Cardiac atrium fibroblast (primary cell): ENCODE measurements at places on chromosomes 3 and 15. TPM values are rescaled to one million over a fixed set of nuclear protein-coding genes. Genes with fewer than 3 reads are reported as not detected.

Gene TRH
- total RNA-seq, result not detected in 2 replicates

Gene C15orf62
- total RNA-seq, result under 0.01 and 0.36 TPM in 2 replicates

Gene SERINC4
- total RNA-seq, result not detected in 2 replicates

Gene RTP3
- not detected in 2 replicates for total RNA-seq

Gene CP
- 13.7 and 14.1 TPM in 2 replicates for total RNA-seq

Gene FANCD2OS
- total RNA-seq, result not detected in 2 replicates

Gene APBA2
- 11.0 and 14.1 TPM in 2 replicates for total RNA-seq

Gene MEX3B
- 7.4 and 11.5 TPM in 2 replicates for total RNA-seq

Gene EFHB
- total RNA-seq, result 0.54 TPM in 1 of 2 replicates, not detected in the other

Gene CCR2
- total RNA-seq, result not detected in 2 replicates

Gene FOXL2
- total RNA-seq, result not detected in 2 replicates

Gene DYNLT2B
- 4.7 TPM in 1 of 2 replicates, not detected in the other for total RNA-seq

Gene MAP6D1
- under 0.01 and 4.5 TPM in 2 replicates for total RNA-seq

Gene FAM43A
- total RNA-seq, result 52.8 and 68.4 TPM in 2 replicates

Gene CCR3
- not detected in 2 replicates for total RNA-seq

Gene SCAANT1
- total RNA-seq, result not detected in 2 replicates
